ENCODE measurements at places on chromosomes 2 and 18.

- no peak for DNase-seq
Observed at GRCh38 chr2:30990671-30991070, 147.6 kb downstream of the GALNT14 start.

DNA sequence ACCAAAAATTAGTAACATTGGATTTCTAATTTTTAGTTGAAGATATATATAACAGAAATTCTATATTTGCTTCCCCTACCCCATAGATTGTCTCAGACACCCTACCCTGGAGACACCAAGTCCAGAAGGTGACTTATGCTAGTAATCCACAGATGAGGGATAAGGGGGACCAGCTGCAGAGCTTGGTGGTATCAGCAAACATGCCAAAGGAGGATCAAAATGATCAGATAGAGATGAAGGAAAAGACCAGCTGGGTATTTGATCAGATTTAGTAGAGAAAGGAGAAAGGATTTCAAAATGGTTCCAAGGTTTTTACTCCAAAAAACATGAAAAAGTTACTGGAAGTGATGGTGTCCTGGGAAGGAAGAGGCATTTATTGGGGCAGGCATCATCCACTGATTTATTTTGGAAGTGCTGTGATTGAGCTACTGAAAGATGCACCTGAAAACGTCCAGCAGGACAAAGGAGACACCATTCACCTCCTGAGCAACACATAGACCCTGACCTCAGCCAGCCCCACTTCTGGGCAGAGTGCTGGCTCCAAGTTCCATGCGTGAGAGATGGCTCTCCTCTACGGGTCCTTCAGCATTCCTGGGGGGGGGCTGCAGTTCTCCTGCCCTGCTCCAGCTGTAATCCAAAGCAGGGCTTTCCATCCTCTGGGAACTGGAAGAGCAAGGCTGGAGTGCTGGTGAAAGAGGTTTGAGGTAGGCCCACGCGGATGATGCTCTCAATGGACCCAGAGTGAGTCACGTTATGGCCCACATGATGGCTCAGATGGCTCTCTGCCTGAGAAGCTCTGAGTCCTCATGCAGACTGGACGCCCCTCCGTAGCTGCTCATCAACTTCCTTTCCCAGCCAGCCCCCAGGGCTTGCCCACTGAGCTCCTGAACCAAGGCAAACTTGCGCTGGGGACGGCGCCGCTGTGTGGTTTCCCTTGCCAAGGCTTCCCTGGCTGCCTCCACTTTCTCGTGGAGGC, 3.7 kb upstream of the LRRFIP1 start:
- DNase-seq: no peak

GRCh38 chr2:10467401-10467800, 19.3 kb upstream of the ODC1 start:
- DNase-seq: no peak

GRCh38 chr2:64832936-64833335, 156.3 kb upstream of the SLC1A4 start:
- DNase-seq: no peak

DNA sequence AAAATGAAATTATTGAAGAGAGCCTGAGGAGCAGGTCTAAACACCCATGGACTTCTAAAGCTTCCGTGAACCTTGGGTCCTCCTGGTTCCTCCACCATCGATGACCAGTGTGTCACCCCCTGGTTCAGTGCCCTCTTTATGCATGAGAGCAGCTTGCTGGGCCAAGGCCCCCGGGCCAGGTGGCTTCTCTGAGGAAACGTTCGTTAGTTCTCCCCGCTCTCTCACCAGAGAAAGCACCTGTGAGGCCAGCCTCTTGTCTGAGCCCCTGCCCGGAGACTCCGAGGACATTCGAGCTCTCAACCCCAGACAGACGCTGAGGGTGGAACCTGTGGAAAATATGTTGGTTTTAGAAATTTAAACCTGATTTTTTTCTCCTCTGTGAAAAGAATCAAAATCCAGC, 92.4 kb downstream of the GLI2 start:
- no peak for DNase-seq

DNA sequence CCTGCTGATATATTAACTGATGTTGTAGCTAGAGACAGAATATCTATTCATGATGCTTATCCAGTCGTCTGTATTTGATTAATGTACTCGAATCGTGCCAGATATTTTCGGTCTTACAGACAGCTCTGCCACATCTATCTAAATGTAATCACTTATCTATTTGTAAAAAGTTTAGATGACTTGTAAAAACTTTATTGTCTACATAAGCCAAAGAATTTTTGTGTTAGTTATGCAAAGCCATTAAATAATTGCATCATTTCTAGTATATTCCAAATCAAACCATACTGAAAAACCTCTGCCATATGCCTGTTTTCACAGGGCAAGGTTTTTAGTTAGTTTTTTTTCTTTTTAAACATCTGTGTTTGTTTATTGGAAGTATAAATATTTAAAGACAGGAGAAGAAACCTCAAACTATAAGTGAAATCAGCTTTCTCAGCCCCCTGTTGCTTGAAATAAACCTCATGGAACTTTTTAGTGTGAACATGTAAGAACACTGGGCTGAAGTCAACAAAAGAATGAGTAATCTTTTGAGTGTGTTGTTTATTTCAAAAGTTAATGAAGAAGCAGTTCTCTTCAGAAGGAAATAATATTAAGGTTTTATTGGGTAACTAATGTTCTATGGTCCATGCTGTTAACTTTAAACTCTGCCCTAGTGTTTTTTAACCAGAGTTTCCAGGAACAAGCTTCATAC, 657.6 kb upstream of the SYT4 start:
- no peak for DNase-seq

DNA sequence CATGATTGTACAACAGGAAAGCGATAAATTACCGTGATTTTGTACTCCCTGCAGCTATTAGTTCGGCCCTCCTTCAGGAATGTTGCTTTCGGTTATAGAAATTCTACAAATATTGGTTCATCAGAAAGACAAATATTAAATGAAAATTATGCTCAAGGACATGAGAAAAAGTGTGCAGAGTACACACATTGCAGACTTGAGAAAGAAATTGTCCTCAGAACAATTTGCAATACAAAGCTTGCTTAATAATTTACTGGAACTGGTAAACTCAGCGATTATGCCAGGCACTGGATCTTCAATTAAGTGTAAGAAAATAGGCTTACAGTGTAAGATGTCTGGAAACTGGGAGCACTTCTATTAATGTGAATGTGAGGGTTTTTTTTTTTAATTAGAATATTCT, 45.9 kb downstream of the ABCG8 start:
- no peak for DNase-seq

- DNase-seq: no peak
Observed at GRCh38 chr2:42979416-42979869, 187.1 kb upstream of the HAAO start.

DNA sequence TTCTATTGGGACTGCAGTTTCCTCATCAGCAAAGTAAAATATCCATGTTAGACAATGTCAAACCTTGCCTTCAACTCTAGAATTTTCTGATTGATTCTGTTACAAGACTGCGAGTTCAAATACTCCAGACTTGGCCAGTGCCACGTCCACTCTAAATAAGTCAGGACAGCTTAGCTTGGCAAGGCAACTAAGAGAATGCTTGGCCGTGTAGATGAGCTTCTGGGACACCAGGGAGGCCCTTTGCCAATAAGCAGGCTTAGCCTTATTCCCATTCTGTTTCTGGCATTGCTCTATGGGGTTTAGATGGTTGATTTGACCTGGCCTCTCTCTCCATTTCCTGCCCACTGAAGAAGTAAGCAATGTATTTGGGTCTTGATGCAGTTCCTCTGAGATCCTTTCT, 218.1 kb upstream of the SIX2 start:
- DNase-seq: no peak

DNA sequence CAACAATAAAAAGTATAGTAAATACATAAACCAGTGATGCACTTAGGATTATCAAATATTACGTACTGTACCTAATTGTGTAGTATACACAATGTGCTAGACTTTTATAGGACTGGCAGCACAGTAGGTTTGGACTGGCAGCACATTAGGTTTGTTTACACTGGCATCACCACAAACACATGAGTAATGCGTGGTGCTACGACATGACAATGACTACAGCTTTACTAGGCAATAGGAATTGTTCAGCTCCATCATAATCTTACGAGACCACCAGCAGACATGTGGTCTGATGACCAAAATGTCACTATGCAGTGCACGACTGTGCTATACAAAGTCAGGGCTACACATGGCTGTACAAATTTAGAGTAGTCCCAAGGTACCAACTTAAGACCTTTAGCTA, 2.3 kb downstream of the MBOAT2 start:
- no peak for DNase-seq

DNA sequence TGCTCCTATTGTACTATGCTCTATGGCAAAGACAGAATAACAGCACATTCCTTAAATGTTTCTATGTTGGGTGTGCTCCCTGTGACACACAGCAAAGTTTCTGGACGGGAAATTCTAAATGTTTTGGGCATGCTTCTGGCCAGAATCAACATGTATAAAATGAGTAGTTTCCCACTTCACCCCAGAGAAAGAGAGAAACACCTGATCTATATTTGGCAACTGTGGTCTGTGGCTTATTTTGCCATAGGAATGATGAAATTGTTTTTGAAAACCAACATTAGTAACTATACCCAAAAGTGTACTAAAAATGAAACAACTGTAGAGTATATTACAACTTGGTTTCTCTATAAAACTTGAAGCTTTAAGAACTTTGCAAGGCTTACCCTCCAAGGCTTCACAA, 89.1 kb downstream of the RAD51AP2 start:
- no peak for DNase-seq

- no peak for DNase-seq
Observed at GRCh38 chr2:85804583-85804982, 50.8 kb downstream of the ATOH8 start.

All from nephron progenitor cell (in vitro differentiated cells).